ENCODE measurements at places on chromosomes 3 and 15.

- no peak for DNase-seq
Observed at GRCh38 chr3:40169983-40170382, 139.5 kb upstream of the EIF1B start.

GRCh38 chr3:142664311-142664710 lies 59.5 kb upstream of the TRPC1 start:
- DNase-seq: no peak

GRCh38 chr3:79086514-79086913 lies 681.3 kb downstream of the ROBO1 start:
- DNase-seq: peak; percentile 69

GRCh38 chr3:46952813-46953212 lies 23.7 kb downstream of the CCDC12 start:
- DNase-seq: no peak

DNA sequence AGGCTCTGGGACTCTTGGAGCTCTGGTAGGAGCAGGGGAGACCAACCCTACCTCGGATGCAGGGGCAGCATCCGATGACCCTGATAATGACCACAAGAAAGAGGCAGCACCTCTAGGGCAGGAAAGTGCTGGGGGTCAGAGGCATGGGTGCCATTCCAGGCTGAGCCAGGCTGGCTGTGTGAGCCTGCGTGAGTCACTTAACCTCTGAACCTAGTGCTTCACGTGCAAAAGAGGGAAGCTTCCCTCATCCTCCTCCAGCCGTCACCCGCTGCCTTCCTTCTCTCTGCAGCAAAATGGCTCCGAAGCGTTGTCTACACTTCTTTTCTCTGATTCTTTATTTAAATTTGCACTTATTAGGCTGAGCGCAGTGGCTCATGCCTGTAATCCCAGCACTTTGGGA lies 35.5 kb downstream of the ZDHHC19 start:
- no peak for DNase-seq

GRCh38 chr3:53795176-53795575 lies 51.0 kb downstream of the CHDH start:
- DNase-seq: no peak
